Naive thymus-derived CD8-positive, alpha-beta T cell (primary cell): ENCODE measurements at places on chromosomes 1 and 21.

DNA sequence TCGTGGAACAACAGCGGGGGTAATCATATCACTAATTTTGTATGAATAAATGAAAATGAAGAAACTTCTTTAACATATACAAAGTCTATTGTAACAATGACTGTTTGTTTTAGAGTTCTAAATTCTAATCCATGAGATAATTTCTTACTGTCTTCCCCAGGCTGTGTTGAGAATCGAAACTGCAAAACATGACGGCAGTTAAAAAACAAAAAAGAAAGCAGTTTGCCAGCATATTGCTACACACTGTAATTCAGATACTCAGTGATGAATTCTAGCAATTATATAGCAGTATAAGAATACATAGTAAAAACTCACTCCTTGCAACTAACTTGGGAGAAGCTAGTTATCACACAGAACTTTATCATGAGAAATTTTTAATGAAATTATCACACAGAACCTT is 22.1 kb downstream of the INSL5 start:
- DNase-seq, result no peak

DNA sequence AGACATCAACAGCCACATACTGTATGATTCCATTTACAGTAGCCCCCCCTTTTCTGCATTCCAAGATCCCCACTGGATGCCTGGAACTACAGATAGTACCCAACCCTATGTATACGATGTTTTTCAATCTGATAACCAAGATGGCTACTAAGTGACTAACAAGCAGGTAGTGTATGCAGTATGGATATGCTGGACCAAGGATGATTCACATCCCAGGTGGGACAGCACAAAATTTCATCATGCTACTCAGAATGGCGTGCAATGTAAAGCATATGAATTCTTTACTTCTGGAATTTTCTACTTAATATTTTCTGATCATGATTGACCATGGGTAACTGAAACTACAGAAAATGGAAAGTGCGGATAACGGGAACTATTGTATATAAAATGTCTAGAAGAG is 30.0 kb upstream of the MRPS6 start:
- DNase-seq, result no peak

DNA sequence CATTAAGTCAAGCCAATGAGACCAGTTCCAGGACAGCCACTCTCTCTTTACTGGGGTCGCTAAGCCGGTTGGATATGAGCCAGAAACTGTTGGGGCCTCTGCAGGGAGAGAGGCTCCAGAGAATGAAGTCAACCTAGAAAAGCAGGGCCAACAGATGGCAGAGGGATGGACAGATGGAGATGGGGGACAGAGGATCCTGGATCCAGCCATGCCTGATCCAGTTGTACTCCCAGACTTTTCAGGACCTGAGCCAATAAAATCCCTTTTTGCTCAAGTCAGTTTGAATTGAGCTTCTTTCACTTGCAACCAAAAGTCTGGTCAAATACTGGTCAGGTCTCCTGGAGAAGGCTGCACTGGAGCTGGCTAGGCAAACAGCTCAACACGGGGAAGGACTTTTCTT is 2.2 kb downstream of the DHCR24 start:
- DNase-seq, result no peak

GRCh38 chr1:183023601-183024316 is 539 bp downstream of the LAMC1 start:
- DNase-seq, result no peak

DNA sequence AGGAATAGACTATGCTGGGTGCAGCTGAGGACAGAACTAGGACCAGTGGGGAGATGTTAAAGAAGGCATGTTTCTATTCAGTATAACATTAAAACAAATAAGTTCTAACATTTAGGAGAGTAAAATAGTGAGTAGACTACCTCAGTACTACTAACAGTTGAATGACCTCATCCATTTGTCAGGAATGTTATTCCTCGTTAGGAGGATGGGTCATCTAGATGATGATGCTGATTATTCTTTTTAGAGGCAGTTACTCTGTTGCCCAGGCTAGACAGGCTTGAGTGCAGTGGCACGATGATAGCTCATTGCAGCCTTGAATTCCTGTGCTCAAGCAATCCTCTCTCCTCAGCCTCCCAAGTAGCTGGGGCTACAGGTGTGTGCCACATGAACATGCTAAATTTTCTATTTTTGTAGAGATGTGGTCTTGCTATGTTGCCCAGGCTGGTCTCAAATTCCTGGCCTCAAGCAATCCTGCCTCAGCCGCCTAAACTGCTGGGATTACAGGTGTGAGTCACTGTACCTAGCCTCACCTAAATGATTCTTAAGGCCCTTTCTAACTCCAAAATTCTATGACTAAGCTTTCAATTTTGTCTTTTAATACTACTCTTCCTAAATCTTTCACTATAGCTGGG is 9.3 kb downstream of the EEIG2 start:
- no peak for DNase-seq

- no peak for DNase-seq
These were observed 104.0 kb downstream of the PAX7 start for GRCh38 chr1:18734461-18735223.

- DNase-seq, result no peak
These were observed 221.3 kb upstream of the KCTD3 start for GRCh38 chr1:215345766-215346165.
